ENCODE measurements at places on chromosomes 12 and 14.

- DNase-seq = no peak
Observed at GRCh38 chr12:117521867-117522266, 160.4 kb upstream of the NOS1 start.

GRCh38 chr14:100549834-100550625, 37.2 kb downstream of the BEGAIN start:
- DNase-seq = no peak

DNA sequence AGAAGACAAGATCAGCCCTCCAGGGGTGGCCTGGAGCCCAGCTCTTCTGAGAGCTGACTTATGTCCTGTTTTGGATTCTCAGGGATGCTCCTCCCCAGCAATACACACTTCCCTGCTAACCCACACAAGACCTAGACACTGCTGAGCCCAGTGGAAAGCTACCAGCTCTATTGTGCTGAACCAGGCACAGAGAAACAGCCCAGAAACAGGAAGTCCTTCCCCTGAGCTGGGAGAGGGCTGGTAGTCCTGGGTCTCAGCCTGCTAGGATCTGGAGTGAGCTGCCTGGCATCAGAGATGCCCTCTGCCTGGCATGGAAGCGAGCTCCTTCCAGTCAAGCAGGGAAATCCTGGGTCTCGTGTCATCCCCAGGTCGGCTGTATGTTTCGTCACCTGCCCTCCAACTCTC, 1.2 kb upstream of the LAG3 start:
- DNase-seq = no peak

DNA sequence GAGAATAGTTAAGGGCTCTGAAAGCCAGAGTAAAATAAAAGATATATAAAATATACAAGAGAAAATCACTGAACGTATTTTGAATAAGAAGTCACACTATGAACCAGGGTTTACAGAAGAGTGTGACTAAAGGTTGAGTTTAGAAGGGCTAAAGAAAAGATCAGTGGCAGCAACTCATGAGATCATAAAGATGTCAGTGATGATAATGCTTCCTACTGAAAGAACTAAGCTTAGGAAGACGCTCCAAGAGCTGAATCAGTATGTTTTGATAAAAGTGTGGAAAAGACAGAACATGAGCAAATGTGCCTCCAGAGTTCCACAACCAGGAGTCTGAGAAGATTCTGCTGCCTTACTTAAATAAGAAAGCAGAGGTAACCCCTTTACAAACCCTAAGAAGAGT, 74.6 kb downstream of the KITLG start:
- DNase-seq = no peak

DNA sequence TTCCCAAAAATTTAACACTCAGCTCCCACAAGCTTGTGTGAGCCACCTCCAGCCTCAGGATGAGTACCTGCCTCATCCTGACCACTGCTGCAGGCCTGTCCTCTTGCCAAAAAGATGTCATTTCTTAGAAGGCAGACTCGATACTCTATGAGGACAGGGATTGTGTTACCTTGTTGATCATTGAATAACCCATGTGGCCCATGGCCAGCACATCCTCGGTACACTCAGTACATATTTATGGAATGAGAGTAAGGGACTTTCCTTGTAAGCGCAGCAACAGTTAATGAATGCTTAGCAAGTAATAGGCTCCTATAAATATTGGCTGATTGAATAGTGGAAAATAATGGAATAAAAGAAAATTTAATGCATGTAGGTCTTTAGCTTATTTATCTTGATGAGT, 15.3 kb upstream of the DGLUCY start:
- no peak for DNase-seq

GRCh38 chr12:72605975-72606374, 333.8 kb downstream of the TRHDE start:
- no peak for DNase-seq

GRCh38 chr12:94712815-94713515, 62.6 kb upstream of the TMCC3 start:
- DNase-seq = no peak

- DNase-seq = peak; percentile 23
Observed at GRCh38 chr12:12975322-12976077, 23.5 kb upstream of the GPRC5D start.

- no peak for DNase-seq
Observed at GRCh38 chr14:74981462-74981782, 21.3 kb upstream of the EIF2B2 start.

GRCh38 chr12:52952076-52952801, 3.3 kb downstream of the KRT18 start:
- DNase-seq = no peak

DNA sequence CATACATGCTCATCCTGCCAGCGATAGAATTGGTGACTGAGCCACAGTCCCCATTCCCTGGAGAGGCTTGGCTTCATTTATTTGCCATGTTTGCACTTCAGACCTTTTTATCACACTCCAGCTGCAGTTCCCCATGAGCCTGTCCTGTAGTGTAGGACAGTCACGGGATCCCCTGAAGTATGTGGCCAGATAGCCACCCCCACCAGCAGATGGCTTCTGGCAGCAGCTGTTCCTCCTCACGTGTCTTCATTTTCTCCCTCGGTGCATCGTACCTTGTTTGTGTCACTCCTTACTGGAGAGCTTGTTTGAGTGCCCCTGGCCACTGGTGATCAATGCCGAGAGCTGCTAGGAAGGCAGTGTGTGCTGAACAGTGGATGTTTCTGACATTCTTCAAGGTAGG, 40.2 kb downstream of the UBE3B start:
- DNase-seq = no peak

GRCh38 chr12:13277293-13277692, 80.8 kb downstream of the EMP1 start:
- no peak for DNase-seq

DNA sequence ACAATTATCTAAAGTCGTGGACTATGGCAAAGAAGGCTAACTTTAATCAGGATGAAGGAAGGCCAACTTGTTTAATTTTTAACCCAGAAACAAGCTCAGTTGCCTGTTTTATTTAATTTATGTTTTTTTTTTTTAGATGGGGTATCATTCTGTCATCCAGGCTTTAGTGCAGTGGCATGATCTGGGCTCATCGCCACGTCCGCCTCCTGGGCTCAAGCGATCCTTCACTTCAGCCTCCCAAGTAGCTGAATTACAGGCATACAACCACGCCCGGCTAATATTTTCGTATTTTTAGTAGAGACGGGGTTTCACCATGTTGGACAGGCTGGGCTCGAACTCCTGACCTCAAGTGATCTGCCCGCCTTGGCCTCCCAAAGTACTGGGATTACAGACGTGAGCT, 19.7 kb downstream of the NUDT4 start:
- DNase-seq = no peak

DNA sequence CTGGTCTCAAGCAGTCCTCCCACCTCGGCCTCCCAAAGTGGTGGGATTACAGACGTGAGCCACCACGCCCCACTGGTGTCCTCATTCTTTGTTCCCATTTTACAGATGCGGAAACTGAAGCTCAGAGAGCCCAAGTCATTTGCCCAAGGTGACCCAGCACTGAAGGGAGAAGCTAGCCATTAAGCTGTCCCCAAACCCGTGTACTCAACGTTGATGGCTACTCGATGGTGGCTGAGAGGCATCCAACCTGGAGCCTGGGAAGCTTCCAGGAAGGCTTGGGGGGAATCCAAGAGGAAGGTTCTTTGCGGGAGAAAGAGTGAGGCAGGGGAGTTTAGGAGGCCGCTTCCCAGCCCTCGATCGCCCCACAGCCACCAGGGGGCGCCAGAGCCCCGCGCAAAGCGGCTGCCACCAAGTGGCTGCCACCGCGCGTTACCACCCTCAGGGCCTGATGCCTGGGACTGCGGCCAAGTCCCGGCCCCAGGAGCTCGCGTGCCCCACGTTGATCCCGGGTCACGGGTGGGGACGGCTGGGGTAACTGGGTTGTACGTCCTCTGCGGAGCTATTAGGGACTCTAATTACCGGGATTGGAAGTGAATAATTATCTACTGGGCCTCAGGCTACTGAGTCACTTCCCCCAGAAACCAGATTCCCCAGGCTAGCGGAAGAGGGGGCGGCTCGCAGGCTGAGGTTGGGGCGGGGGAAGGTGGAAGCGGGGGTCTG, 8.8 kb upstream of the SH2B3 start:
- peak; percentile 74 for DNase-seq

- no peak for DNase-seq
Observed at GRCh38 chr14:94089479-94089878, 8.4 kb downstream of the IFI27L1 start.

DNA sequence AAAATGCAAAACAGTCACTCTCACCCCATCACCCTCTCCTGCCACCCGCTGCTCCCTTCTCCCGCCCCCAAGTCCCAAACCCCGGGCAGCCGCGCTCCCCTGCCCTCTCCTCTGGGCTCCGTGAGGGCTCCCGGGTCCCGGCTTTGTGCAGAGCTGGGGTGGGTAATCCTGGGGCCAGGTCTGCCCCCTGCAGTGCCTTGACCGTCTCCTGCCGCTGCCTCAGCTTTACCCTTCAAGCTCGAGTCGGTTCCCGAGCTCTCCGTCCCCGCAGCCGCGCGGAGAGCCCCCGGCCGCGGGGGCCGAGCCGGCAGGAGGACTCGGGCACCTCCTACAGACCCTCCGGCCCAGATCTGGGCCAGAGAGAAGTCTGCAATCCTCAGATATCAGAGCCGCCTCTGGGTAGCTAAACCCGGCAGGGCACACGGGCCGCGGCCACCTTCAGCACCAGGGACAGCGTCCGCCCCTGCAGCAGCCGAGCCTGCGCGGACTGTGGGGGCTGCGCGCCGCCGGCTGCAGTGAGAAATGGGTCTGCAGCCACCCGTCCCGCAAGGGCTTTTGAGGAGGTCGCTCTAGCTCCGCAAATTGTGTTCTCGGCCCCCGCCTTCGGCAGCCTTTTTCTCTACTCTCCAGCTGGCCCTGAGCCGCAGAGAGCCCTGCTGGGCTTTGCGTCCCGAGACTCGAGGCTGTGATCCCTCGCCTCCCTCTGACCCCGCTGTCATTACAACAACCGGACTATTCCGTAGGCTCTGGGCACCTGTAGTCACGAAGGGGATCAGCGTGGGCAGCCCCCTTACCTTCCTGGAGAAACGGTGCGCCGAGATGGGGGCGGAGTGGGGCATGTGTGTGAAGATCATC, 1.2 kb downstream of the PRMT8 start:
- DNase-seq = no peak

DNA sequence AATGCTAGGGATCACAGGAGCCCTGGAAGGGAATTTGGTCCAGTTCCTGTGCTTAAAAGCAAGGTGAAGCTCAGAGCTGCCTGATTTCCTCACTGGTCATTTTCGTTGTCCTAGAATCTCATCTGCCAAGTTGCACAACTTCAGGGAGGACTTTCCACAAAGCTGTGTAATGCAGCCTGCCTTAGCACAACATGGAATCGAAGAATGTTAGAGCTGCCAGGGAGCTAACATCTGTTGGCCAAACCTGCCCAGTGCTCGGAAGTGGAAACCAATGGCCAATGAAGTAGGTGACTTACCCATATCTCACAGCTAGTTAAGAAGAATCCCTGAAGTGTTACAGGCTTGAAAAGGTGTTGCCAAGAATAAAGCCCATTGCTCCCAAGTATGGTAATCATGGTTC, 79.9 kb upstream of the SSTR1 start:
- no peak for DNase-seq

DNA sequence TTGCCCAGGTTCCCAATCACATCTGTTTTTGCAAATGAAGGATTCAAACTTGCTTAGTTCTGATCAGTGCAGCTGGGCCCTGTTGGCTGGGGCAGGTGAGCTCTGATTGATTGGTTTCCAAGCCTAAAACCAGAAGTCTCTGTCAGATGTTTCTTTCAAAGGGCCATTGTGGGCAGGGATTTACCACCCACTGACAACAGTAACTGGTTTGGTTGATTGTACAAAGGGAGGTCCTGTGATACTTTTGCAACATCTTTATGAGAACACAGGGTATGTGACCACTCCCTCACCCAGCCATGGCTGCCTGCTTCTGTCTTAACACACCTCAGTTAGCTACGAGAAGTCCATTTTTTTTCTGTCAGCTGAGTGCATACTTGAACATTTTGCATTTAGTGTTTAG, 184.1 kb downstream of the FLRT2 start:
- no peak for DNase-seq

Measured in amygdala (tissue), 56 donors.